Cardiac ventricle fibroblast (primary cell): ENCODE measurements at places on chromosomes 3 and 15. TPM values are rescaled to one million over a fixed set of nuclear protein-coding genes. Genes with fewer than 3 reads are reported as not detected.

The FRMD5 gene
- total RNA-seq: 0.50 and 0.54 TPM in 2 replicates

The TP63 gene
- total RNA-seq: 0.37 and 0.59 TPM in 2 replicates

The CGNL1 gene
- 1.7 and 2.0 TPM in 2 replicates for total RNA-seq

The CD200R1 gene
- total RNA-seq: not detected in 2 replicates

The TRA2B gene
- 72.6 and 93.9 TPM in 2 replicates for total RNA-seq

The PPP4R2 gene
- total RNA-seq: 32.3 and 32.7 TPM in 2 replicates

The RPSA gene
- total RNA-seq: 1,070 and 1,205 TPM in 2 replicates

The C3orf62 gene
- total RNA-seq: 0.75 and 1.1 TPM in 2 replicates

The PIERCE2 gene
- total RNA-seq: 3.4 and 8.4 TPM in 2 replicates

The TM4SF1 gene
- 277 and 295 TPM in 2 replicates for total RNA-seq

The FAM240A gene
- total RNA-seq: not detected in 2 replicates

The BTLA gene
- total RNA-seq: not detected in 2 replicates

The CA12 gene
- total RNA-seq: 106 and 107 TPM in 2 replicates

The ATP13A5 gene
- not detected in 2 replicates for total RNA-seq

The NME9 gene
- 2.5 TPM in 1 of 2 replicates, not detected in the other for total RNA-seq

The NFKBIZ gene
- total RNA-seq: 11.5 and 16.7 TPM in 2 replicates

The PRSS50 gene
- total RNA-seq: not detected in 2 replicates

The EPHA3 gene
- 7.6 and 9.4 TPM in 2 replicates for total RNA-seq

The SLC9C1 gene
- total RNA-seq: 0.19 TPM in 1 of 2 replicates, not detected in the other

The DOCK3 gene
- under 0.01 and 0.05 TPM in 2 replicates for total RNA-seq

The BAHD1 gene
- 10.0 and 11.9 TPM in 2 replicates for total RNA-seq

The ZNF660 gene
- total RNA-seq: 0.94 and 1.3 TPM in 2 replicates

The OR5K2 gene
- not detected in 2 replicates for total RNA-seq

The SLC22A13 gene
- not detected in 2 replicates for total RNA-seq

The CPNE9 gene
- total RNA-seq: not detected in 2 replicates

The TRPM1 gene
- total RNA-seq: not detected in 2 replicates
